ENCODE measurements at places on chromosomes 7 and 10.

DNA sequence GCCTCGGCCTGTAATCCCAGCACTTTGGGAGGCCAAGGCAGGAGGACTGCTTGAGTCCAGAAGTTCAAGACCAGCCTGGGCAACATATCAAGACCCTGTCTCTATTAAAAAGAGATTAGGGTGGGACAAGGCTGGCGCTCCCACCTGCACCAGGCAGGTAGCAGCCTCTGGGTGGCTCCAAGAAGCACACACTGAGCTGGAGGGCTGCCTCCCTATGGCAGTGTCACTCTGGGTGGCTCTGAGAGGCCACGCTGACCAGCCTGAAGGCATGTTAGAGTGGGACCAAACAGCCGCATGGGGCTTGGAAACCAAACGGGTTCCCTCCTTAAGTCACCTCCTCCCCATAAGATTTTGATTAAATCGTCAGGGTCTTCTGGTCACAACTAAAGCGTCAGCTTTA is 19.8 kb upstream of the COL26A1 start:
- no peak for DNase-seq

DNA sequence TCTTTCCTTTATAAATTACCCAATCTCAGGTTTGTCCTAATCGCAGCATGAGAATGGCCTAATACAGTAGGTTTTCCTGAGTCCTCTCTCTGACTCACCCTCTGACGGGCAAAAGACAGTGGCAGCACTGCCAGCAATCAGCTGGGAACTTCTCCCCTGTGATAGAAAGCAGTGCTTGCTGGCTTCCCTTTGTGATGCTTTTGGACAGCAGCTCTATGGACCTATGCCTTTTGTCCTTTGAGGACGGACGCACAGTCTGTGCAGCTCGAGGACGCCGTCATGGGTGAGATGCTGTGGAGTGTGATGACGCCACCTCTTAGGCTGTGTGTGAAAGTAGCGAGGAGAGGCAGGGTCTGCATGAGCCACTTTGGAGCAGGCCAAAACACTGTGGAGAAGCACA is 68.8 kb downstream of the KIAA1217 start:
- no peak for DNase-seq

- no peak for DNase-seq
Measured at GRCh38 chr10:109846832-109847231, 76.5 kb downstream of the XPNPEP1 start.

DNA sequence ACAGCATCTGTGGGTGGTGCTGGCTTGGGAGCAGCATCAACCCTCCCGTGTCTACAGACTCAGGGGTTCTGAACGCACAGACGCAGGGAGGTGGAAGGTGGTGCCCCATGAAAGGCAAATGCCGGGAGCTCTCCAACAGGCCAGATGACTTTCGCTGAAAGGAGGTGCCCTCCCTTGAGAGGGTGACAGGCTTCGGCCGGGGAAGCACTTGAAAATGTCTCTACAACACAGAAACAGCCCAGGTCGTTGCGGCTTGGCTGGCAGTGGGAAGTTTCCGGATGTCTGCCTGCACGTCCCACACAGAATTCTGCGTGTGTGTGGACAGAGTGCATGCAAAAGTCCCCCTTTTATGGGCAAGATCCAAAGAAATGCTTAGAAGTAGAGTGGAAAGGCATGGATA is 239.6 kb downstream of the SKAP2 start:
- no peak for DNase-seq

- no peak for DNase-seq
Measured at GRCh38 chr10:110976577-110976976, 57.2 kb downstream of the SHOC2 start.

- DNase-seq = no peak
Measured at GRCh38 chr7:45892407-45893035, 4.2 kb downstream of the IGFBP1 start.

- no peak for DNase-seq
Measured at GRCh38 chr10:114279289-114279688, 40.2 kb downstream of the VWA2 start.

DNA sequence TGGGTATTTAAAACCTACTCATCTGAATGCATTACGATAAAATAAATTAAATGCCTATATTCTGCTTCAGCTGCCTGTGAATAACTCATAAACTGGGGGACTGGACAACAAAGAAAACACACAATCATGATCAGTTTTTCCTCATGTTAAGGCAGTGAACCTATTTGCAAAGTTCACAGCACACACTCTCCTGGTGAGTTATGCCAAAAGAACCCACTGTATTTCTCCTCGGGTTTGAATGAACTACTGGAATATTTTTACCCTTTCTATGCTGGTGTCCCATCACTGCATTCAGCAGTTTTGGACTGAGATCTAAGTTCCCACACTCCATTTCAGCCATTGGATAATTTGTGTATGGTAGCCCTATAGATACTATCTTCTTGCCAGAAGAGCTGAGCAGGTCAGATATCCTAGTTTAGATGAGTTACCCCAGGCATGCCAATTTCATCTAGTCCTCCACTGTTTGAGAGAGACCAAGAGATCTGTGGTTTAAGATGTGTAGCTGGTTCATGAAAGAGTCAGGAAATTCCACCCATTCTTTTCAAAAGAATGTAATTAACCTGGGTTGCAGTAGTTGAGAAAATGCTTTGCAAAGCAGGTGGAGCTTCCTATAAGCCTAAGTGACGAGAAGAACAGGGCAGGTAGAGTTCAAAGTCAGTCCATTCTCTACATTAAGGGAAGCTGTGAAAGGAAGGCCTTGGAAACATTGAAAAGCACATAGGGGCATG is 101.7 kb downstream of the PLXDC2 start:
- DNase-seq = no peak

- DNase-seq = no peak
Measured at GRCh38 chr10:104257235-104257634, 2.5 kb downstream of the GSTO1 start.
